Muscle of leg (tissue), 16 donors: ENCODE measurements at places on chromosomes 7 and 10.

DNA sequence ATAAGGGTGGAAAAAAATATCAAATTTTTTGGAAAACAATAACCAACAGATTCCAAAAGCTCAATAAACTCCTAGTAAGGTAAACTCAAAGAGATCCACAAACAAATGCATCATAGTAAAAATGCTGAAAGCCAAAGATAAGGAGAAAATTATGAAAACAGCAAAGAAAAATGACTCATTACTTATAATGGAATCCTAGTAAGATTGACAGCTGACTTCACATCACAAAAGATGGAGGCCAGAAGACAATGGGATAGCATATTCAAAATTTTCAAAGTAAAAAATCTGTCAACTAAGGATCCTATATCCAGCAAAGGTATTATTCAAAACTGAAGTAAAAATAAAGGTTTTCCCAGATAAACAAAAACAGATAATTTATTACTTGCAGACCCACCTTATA is 183.4 kb upstream of the VIPR2 start:
- no peak for DNase-seq

DNA sequence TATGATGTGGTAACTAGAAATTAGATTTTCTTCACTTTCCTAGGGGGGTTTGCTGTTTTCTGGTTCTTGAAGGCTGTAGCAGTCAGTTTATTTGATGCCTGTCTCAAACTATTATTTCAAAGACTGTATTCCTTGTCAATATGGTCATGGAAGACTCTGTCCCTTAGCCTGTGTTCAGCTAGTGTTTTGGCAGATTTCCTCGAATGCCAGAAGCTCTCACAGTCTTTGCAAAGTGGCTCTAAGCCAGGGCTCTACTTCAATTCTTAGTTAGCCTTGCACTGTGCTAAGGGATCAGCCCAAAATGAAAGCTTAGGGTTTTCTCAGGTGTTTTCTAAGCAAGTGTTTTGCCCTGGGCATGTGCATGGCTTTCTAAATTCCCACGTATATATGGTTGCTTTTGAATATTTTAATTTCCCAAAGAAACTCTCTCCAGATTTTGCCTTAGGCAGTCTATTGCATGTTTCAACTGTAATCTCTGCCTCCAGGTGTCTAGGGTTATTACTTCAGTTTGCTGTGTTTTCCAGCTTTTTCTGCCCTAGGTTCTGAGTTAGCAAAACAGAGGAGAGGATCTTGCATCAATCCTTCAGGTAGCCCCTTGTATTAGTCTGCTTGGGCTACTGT is 7.2 kb upstream of the C1GALT1 start:
- DNase-seq, result peak; percentile 8

- no peak for DNase-seq
Observed at GRCh38 chr7:95579318-95579717, 17.0 kb downstream of the PDK4 start.

- no peak for DNase-seq
Observed at GRCh38 chr10:113178771-113179170, 228.7 kb downstream of the TCF7L2 start.

- no peak for DNase-seq
Observed at GRCh38 chr7:149081914-149082313, 8.6 kb downstream of the ZNF786 start.

DNA sequence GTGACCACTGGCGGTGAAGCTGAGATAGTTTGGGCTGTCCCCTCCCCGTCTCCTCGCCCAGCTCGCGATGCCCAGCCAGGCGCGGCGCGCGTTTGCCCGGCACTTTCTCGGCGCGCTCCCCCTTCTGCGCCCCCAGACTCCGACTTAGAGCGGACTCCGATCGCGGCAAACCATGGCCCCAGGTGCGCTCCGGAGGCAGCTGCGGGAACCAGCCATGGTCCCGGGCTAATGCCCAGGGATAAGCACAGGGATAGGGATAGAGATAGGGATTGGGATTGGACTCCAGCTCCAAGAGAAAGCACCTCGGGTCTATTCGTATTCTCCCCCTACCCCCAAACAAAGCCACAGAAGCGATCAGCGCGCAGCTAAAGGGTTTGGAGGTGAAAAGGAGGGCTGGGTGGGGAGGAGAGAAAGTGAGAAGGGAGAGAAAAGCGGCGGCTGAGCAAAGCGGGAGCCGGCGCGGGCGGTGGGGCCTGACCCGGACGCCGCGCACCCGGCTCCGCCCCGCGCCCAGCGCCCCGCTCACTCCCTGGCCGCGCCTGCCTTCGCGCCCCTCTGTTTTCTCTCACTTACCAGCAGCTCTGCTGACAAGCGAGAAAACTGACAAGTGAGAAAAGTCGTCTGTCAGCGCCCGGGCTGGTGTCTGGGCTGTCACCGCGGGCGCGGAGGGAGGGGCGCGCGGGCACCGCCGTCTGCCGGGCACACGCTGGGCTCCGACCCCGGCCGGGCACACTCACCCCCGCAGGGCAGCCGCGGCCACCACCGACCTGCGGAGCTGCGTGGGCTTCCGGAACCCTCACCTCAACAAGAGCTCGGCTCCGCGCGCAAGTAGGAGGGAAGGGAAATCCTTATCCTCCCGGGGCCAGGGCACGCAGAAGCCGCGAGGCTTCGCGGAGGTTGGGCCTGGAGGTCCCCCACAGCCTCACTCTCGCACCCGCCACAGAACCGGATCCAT is at the start of gene PDE1C:
Gene PDE1C (minus strand): TSS at position 2 of the 955 bp plus-strand sequence.
- DNase-seq, result peak; percentile 31

- no peak for DNase-seq
Observed at GRCh38 chr10:120819366-120819765, 31.8 kb upstream of the WDR11 start.

DNA sequence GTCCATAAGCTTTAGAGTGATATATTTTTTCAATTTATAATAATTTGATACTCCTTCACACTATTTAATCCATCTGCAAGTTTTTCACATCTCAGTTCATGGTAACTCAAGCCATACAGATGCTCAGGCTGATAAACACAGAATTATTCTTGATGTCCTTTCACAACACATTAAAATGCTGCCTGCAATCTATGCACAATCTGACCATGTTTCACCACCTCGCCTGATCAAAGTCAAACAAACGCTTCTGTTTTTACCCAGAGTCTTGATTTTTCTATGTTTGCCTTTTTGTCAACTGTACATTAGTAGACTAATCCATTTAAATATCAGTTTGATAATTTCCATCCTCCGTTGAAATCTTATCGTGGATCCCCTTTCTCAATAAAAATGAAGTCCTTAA is 833.8 kb upstream of the KCND2 start:
- DNase-seq, result no peak

GRCh38 chr7:47038621-47039020 is 543.3 kb downstream of the TNS3 start:
- DNase-seq, result peak; percentile 31
